NCI-H526 treated with DMSO at 0.1 percent for 48 hours (cell line): ENCODE measurements at places on chromosomes 13 and 19.

- no peak for DNase-seq
These were observed 927 bp upstream of the TSHZ3 start for GRCh38 chr19:31350033-31350692.

GRCh38 chr19:35908010-35908441 lies at the start of gene TYROBP:
TYROBP (minus strand) TSS chr19:35908295; CDS start chr19:35908228, 67 bp downstream.
- no peak for DNase-seq

GRCh38 chr13:28056970-28057712 lies 43.2 kb downstream of the FLT3 start:
- DNase-seq = no peak

DNA sequence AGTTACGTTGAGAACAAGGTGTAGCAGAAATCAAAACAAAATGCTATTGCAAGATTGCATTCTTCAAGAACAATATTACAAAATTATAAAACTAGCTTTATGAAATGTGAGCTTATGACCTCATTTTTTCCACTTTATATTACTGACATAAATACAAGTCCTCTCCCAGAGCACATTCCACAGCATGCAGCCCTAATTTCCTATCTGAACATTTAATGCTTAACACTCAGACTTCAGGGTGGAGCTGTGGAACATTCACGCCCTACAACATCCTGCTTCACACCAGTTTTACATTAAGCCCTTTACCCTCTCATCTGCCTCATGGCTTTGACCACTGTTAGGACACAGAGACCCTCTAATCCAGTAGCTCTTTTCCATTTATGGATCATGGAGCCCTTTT lies 65.5 kb downstream of the EPSTI1 start:
- no peak for DNase-seq

DNA sequence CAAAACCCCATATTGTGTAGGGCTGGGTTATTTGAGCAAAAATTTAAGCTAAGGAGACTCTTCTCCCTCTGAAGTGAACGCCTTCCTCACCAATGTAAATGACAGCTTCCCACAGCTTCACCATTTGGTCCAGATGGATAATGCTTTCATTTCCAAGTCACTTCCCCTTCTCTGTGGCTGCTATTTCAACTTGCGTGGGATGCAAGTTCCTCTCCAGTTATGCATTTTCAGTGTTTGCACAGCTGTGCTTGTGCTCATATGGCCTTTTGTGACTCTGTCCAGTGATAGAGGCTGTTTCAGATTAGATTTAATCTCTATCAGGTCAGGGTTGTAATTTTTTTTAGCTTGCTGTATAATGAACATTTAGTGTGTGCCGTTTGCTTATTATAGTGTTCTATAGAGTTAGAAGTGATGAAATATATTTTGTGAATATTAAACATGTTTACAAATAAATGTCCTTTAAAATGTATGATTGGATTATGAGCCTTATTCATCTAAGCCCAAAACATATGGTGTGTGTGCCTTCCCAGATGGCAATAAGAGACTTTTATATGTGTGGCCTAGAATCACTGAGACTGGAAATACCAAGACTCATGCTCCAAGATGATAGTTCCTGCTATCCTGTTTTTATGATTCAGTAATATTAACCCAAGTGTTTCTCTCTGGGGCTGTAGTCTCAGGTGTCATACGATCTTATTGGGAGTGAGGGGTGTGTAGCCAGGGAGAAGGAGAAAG lies 86.6 kb downstream of the TNFRSF19 start:
- DNase-seq = peak; percentile 5

GRCh38 chr19:3359015-3359918 lies 7.1 kb upstream of the NFIC start:
- DNase-seq = no peak

- no peak for DNase-seq
These were observed 10.2 kb downstream of the EPSTI1 start for GRCh38 chr13:42981853-42982252.

DNA sequence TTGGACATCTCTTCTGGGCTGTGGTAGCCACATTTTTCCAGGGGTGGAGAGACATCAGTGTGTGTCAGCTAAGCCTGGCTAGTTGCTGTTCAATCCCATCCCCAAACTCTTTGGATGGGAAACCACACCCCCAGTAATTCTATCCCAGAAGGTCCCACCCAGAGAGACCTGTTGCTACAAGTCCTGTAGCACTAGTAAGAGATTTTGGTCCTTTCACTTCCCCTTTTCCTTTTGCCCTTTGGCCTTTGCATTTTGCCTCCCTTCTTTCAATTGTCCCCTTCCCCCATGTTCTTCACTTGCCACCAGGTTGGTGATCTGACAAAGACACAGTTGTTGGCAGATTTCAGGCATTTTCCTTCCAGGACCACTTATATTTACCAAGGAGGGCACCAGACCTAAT lies 3.8 kb downstream of the CBY2 start:
- DNase-seq = no peak

DNA sequence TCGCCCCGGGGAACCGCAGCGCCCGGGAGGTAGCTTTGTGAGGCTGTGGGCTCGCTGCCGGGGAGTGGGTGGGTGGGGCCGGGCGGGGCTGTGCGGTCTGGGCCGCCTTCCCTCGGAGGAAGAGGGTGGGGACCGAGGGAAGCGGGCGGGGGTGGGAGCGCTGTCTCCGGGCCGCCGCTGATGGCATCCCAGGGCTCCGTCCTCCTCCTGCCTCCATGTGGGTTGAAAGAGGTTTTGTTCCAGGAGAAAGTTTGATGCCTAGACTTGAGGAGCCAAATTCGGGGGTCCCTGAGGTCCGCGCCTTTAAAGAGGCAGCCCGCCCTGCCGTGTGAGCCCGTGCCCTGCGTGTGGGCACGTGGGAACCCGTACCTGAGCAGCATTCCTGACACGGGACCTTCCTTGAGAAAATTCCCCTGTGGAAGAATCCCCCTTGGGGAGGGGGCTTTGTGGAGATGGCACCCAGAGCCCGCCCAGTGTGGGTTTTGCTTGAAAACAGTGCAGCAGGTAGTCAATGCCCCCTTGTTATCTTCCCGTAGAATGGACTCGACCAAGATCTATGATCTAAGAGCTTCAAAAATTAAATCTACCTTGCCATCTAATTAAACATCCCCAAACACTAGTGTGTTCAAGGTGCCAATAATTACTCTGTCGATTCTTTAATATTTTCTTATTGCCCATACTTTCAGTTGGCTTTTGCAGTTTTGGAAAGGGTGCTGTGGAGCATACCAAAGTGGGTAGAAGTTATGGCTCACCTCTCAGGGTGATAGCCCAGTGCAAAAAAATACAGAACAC lies 107.8 kb downstream of the RXFP2 start:
- no peak for DNase-seq

- no peak for DNase-seq
These were observed 2.6 kb downstream of the MPND start for GRCh38 chr19:4346020-4346383.

GRCh38 chr13:78680576-78681350 lies 21.8 kb upstream of the OBI1 start:
- DNase-seq = peak; percentile 81

DNA sequence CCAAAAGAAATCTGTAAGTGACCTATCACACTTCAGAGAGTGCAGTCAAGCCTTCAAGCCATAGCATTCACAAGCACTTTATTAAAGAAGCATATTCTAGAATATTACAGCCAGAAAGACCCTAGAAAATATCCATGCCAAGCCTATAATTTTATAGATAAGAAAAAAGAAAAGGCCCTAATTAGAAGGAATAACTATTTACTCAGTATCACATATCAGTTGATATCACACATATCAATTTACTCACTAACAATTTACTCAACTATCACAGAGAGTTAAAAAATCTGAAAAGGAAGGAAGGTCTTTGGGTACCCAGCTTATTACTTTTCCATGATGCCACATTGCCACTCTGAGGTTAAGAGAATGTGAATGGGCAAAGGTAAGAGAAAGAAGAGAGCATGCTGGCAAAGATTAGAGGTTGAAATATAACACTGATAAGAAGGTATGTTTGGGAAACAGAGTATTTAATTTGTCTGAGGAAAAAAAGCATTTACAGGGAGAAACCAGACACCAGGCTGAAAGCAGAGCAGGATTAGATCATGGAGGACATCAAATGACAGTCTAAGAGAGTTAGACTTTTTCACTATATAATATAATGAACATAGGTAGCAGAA lies 186.2 kb downstream of the VWA8 start:
- no peak for DNase-seq
